ENCODE measurements at places on chromosomes 2 and 18.

GRCh38 chr2:46001290-46001689 lies 295.9 kb upstream of the EPAS1 start:
- H3K4me3 ChIP-seq: no peak overlapping the region
- peak; percentile 38 for DNase-seq
- no peak overlapping the region for H3K27ac ChIP-seq
- H3K27me3 ChIP-seq: no peaks in the 10 kb centered on the region
- no peaks in the 10 kb centered on the region for H3K36me3 ChIP-seq

DNA sequence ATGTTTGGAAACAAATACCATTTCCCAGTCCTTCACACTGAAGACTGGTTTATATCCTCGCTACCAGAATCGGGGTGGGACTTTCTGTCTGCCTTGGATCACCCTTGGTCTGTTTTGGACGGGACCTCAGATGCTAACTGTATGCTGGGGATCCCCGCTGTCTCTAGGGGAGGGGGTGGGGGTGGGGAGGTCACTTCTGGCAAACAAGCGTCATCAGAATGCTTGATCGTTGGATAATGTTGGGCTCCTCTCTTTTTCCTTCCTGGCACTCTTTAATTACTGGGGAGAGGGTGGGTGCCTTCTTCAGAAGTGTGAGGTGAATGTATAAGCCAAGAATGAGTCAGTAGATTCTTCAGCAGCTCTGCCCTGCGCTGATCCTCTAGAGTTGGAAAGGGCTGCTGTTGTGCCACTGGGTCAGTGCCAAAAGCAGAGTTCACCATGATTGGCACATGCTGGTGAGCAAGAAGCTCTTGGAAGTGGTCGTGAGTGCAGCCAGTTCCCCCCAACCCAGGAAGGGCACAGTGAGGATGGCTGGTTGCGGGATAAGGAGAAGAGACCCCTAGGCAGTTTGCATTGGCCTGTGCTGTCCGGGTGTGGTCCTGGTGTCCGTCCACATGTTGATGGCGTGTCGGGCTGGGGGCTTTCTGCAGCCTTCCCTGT lies 32.2 kb downstream of the DGKD start:
- H3K27ac ChIP-seq: no peak overlapping the region
- H3K4me1 ChIP-seq: no peaks in the 10 kb centered on the region
- peaks cover 10% of the 10 kb centered on the region for H3K36me3 ChIP-seq
- H3K4me3 ChIP-seq: no peak overlapping the region
- no peaks in the 10 kb centered on the region for H3K27me3 ChIP-seq

GRCh38 chr2:177084607-177085006 lies 128.0 kb upstream of the HNRNPA3 start:
- H3K4me3 ChIP-seq: no peak overlapping the region
- peaks cover 5% of the 10 kb centered on the region for H3K4me1 ChIP-seq
- no peak for DNase-seq
- no peak overlapping the region for H3K27ac ChIP-seq
- H3K36me3 ChIP-seq: no peaks in the 10 kb centered on the region
- peaks cover 10% of the 10 kb centered on the region for H3K27me3 ChIP-seq

DNA sequence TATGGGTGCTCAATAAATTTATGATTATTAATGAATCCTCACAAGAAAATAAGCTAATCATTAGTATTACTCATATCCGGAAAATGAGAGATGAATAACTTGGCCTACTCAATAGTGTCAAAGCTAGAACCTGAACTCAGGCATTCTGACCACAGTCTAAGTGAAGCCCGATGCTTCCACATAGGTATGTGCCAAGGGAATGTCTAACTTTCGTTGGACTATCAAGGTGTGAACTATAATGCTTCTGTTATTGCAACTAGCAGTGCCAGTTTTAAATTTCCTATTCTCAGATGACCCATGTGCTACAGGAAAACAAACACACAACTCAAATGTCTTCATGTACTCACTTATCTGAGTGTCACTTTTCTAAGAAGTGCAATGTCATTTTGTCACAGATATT lies 1.8 kb downstream of the BARD1 start:
- H3K36me3 ChIP-seq: no peaks in the 10 kb centered on the region
- H3K27me3 ChIP-seq: no peaks in the 10 kb centered on the region
- no peaks in the 10 kb centered on the region for H3K4me1 ChIP-seq
- H3K27ac ChIP-seq: no peak overlapping the region
- DNase-seq: no peak
- H3K4me3 ChIP-seq: peak overlapping the region; percentile 100

DNA sequence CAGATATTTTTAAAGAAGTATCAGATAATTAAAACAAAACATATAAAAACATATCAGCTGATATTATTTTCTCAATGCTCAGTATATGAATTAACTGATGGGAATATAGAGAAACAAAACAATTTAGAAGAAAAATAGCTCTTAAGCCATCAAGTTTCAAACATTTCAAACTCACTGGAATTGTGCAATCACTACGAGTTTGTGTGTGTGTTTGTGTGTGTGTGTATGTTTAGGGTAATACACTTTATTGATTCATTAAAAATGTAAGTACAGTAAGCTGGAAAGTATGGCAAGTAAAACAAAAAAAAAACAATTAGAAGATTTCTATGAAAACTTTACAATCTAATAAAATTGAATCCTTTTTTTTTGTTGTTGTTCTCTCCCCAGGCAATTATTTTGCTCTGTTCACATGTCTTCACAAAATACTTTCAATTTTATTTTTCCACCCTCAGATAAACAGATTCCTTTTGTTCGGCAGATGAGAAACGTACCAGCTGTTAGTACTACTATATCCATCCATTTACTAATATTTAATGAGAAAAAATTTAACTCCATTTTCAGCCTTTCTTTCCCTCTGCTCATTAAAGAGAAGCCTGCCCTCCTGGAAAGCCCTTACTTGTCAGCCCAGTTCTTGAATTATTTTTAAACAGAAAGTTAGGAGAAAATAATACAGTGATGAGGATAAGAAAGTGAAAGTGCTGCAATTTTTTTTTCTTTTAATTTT lies 87.6 kb downstream of the SLC8A1 start:
- no peak overlapping the region for H3K27ac ChIP-seq
- H3K27me3 ChIP-seq: no peaks in the 10 kb centered on the region
- DNase-seq: no peak
- no peaks in the 10 kb centered on the region for H3K36me3 ChIP-seq
- no peaks in the 10 kb centered on the region for H3K4me1 ChIP-seq

GRCh38 chr2:150389447-150389846 lies 98.0 kb downstream of the RND3 start:
- no peak overlapping the region for H3K27ac ChIP-seq
- no peak overlapping the region for H3K4me3 ChIP-seq
- no peaks in the 10 kb centered on the region for H3K36me3 ChIP-seq
- H3K27me3 ChIP-seq: no peaks in the 10 kb centered on the region

GRCh38 chr2:43370705-43371104 lies 144.3 kb upstream of the ZFP36L2 start:
- peaks cover 10% of the 10 kb centered on the region for H3K27me3 ChIP-seq
- DNase-seq: no peak
- no peak overlapping the region for H3K27ac ChIP-seq
- no peaks in the 10 kb centered on the region for H3K36me3 ChIP-seq
